ENCODE measurements at places on chromosomes 1 and 21. TPM values are rescaled to one million over a fixed set of nuclear protein-coding genes. Genes with fewer than 3 reads are reported as not detected.

DNA sequence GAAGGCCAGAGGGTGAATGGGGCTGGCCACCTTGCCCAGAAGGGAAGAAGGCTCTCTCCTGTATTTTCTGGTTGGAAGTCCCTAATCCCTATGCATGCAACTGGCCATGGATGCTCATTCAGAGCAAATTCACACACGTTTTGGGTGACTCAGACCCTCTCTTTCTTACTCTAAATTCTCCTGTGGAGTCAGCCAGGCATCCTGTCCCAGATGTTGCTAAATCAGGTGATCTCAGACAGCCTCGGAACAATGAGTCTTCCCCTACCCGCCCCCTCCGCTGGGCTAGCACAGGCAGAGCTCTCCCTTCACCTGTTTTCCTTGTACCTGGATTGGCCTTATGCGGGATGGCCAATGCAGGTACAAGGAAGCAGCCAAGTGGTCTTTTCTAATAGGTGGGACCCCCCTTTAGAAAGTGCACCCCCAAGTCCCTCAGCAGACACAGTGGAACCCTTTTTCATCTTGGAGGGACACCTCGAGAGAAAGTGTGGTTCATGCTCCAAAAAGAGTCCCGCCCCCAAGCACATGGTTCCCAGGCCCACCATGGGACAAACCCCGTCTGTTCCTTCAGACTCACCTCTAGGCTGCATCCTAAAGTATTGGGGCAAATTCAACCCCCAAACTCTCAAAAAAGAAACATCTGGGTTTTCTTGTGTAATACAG lies 8.6 kb downstream of the S100A6 start:
- no peak overlapping the region for H3K4me3 ChIP-seq
- no peaks in the 10 kb centered on the region for H3K36me3 ChIP-seq
- no peak overlapping the region for H3K27ac ChIP-seq
- H3K4me1 ChIP-seq: peaks cover 12% of the 10 kb centered on the region
- DNase-seq: peak; percentile 56

DNA sequence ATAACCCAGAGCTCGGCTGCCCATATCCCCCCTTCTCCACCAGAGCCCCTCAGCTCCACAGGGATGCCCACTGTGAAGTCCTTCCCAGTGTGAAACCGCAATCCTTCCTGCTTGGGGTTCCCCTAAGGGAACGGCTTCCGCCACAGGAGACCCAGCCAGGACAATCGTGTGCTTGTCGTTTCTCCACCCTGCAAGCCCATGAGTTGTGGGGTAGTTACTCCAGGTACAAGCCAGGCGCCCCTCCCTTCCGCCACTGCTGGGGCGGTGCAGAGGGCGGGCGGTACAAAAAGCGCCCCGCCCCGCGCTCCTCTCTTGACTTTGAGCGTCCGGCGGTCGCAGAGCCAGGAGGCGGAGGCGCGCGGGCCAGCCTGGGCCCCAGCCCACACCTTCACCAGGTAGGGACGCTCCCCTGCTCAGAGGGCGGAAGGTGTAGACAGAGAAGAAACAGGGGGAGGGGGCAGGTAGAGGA lies at the start of gene TINAGL1:
TINAGL1 (plus strand) TSS at position 315 of the 469 bp plus-strand sequence. CDS start 634 bp downstream, outside the sequence.
- H3K4me3 ChIP-seq: 0 out of 2 replicates have a peak within 1 kb of the TSS, but pooled peaks have one; percentile 9
- no peak for DNase-seq
- no peaks in the 10 kb centered on the region for H3K27me3 ChIP-seq
- H3K4me1 ChIP-seq: peaks cover 47% of the 10 kb centered on the region
- H3K27ac ChIP-seq: no peak within 1 kb of the TSS

- no peak for DNase-seq
- no peaks in the 10 kb centered on the region for H3K4me1 ChIP-seq
- no peak overlapping the region for H3K27ac ChIP-seq
- no peaks in the 10 kb centered on the region for H3K27me3 ChIP-seq
Observed at GRCh38 chr1:228957535-228957934, 222.3 kb downstream of the RHOU start.

DNA sequence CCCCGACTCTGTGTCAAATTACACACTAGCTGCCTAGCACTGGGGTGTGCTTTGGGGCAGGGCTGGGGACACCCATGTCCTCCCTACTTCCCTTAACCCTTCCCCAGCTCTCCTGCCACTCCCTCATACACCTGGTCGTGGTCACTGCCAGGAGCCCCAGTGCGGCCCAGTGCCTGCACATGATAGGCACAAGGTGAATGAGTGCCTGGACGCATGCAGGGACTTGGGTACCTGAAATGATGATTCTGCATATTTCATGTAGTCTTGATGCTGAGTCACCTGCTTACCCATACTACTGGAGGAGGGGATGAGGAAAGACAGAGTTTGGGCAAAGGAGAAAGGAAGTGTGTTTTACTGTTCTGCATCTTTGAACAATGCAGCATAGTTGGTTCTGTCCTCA lies 1.5 kb upstream of the VANGL2 start:
- no peak for DNase-seq
- no peak overlapping the region for H3K4me3 ChIP-seq
- no peaks in the 10 kb centered on the region for H3K36me3 ChIP-seq
- no peak overlapping the region for H3K27ac ChIP-seq
- no peaks in the 10 kb centered on the region for H3K4me1 ChIP-seq

DNA sequence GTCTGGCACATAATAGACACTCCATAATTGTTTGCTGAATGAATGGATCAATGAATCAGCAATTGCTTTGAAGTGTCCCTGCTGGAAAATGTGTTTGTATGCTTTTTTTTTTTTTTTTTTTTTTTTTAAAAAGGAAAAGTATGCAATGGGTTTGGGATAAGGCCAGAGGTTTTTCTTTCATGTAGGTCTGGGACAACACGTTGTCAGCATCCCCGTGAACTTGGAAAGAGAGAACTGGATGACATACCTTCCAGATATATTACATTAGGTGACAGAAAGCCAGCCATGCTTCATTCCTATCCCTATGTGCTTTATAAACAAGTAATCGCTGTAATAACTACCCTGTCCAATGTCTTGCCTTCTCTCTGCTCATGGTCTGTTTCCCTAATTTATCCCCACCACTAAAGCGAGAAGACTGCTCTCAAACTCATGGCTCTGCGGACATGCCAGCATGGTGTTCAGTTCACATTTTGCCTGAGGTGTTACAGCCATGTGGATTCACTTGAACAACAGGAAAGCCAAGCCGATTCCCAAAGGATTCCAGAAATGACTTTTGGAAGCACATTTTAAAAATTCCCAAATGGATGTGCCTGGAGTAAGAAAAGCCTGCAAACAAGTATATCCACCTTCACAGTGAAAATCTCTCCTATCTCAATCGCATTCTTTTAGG lies 34.8 kb upstream of the GREM2 start:
- no peak overlapping the region for H3K27ac ChIP-seq
- H3K4me3 ChIP-seq: no peak overlapping the region
- H3K36me3 ChIP-seq: no peaks in the 10 kb centered on the region
- no peak for DNase-seq
- peaks cover 6% of the 10 kb centered on the region for H3K4me1 ChIP-seq

The CRB1 gene
- total RNA-seq: not detected

The RNU1-1 gene
- under 0.01 TPM for total RNA-seq
